Left lung (tissue), 14 donors: ENCODE measurements at places on chromosomes 5 and 9. TPM values are rescaled to one million over a fixed set of nuclear protein-coding genes. Genes with fewer than 3 reads are reported as not detected.

NDUFA8 gene
- 47.6 TPM for polyA plus RNA-seq

SH3GL2 gene
- 10.3 TPM for polyA plus RNA-seq

IRX4 gene
- not detected for polyA plus RNA-seq

HNRNPA0 gene
- polyA plus RNA-seq = 73.2 TPM

RASGRF2 gene
- 1.4 TPM for polyA plus RNA-seq

GDNF gene
- 0.06 TPM for polyA plus RNA-seq

PRRT1B gene
- 9.3 TPM for polyA plus RNA-seq

LURAP1L gene
- polyA plus RNA-seq = 58.7 TPM

GAS1 gene
- polyA plus RNA-seq = 20.1 TPM

PLK2 gene
- polyA plus RNA-seq = 293 TPM

NUTM2G gene
- 1.1 TPM for polyA plus RNA-seq

SOHLH1 gene
- polyA plus RNA-seq = not detected

GABRA6 gene
- not detected for polyA plus RNA-seq

CD274 gene
- polyA plus RNA-seq = 1.0 TPM

IGFBPL1 gene
- 1.4 TPM for polyA plus RNA-seq

PCSK1 gene
- polyA plus RNA-seq = 0.26 TPM

PCDHA8 gene
- polyA plus RNA-seq = 0.13 TPM

IL31RA gene
- polyA plus RNA-seq = 0.11 TPM

PSMB7 gene
- polyA plus RNA-seq = 204 TPM

GRIA1 gene
- 11.7 TPM for polyA plus RNA-seq

ASPN gene
- 7.3 TPM for polyA plus RNA-seq
